ENCODE measurements at places on chromosomes 11 and 22.
A peak's percentile ranks its signal among the peaks of the same experiment; 100 is the strongest.

- no peak for DNase-seq
Measured at GRCh38 chr22:27752771-27753170, 48.8 kb downstream of the MN1 start.

- no peak for DNase-seq
Measured at GRCh38 chr22:37371491-37371890, 55.8 kb downstream of the ELFN2 start.

- no peak for DNase-seq
Measured at GRCh38 chr11:70358753-70359152, 39.6 kb upstream of the CTTN start.

- DNase-seq, result no peak
Measured at GRCh38 chr11:63858628-63859550, 20.0 kb downstream of the MARK2 start.

- no peak for DNase-seq
Measured at GRCh38 chr11:59284773-59285129, 72.0 kb upstream of the MPEG1 start.

- no peak for DNase-seq
Measured at GRCh38 chr11:91312541-91312940, 912.1 kb upstream of the FAT3 start.

DNA sequence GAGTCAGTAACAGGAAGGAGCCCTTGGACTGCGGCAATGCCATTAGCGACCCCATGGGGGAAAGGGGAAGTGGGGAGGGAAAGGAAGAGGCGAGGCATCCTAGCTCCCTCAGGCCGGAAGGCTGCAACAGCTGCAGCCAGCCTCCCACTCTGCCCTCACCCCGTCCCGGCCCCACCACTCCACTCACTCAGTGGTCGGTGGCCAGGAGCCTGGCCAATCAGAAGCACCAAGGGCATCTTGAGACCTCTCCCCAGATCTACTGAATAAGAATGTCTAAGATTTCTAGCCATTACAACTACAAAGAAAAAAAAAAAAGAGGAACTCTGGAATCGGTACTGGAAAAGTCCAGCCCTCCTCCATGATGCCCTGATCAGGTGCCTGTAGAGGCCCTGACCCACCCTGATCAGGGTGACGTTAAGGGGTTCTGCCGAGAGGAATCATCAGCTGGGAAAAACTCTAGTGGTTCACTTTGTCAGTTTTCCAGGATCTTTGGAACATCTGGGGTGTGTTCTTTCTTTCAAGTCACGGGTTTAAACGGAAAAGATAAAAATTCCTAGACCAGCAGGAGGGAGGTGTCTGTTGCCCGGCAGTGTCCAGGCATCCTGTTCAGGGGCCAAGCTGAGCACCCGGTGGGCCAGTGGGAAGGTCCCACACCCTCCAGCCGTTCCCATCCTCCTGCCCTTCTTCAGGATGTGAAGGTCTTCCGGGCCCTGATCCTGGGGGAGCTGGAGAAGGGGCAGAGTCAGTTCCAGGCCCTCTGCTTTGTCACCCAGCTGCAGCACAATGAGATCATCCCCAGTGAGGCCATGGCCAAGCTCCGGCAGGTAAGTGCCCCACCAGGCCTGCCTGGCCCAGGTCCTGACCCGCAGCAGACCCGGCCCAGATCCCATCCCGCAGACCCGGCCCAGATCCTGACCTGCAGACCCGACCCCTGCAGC, 14.4 kb downstream of the OAF start:
- no peak for DNase-seq

- peak; percentile 53 for DNase-seq
Measured at GRCh38 chr11:57778318-57779037, 16.9 kb downstream of the CTNND1 start.

- no peak for DNase-seq
Measured at GRCh38 chr11:64198511-64198910, 8.0 kb upstream of the FERMT3 start.

GRCh38 chr11:108620958-108621772, 27.6 kb upstream of the EXPH5 start:
- no peak for DNase-seq

- peak; percentile 41 for DNase-seq
Measured at GRCh38 chr11:17479284-17480214, 2.9 kb upstream of the ABCC8 start.

DNA sequence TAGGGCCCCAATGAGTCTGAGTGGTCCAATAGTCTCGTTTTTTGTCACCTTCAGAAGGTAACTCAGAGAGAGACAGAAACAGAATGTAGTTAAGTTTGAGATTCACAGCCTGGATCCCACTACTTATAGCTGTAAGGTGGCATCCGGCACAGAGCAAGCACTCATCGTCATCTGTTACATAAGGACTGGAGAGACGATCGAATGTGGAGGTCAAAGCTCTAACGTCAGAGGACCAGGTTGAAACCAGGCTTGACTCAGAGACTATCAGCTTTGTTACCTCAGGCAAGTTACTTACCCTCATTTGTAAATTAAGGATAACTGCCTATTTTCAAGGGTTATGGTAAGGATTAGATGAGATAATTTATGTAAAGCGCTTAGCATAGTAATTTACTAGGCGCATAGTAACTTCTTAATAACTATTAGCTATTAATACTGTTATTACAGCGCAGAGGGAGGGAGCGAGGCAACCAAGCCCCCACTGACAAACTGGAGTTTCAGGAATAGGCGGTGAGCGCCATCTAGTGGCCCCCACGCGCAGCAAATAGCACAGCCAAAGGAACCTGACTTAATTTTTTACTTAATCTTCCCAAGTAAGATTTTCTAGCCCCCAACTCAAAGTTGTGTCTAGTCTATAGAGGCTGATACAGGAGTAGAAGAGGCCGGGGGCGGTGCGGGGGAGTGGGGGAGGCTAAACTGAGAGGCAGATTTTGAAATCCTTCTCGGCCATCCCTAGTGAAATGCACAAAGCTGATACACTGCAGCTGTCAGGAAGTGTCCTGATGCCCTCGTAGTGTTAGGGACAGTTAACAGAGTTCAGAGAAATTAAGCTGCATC, 29.0 kb upstream of the API5 start:
- peak; percentile 30 for DNase-seq

DNA sequence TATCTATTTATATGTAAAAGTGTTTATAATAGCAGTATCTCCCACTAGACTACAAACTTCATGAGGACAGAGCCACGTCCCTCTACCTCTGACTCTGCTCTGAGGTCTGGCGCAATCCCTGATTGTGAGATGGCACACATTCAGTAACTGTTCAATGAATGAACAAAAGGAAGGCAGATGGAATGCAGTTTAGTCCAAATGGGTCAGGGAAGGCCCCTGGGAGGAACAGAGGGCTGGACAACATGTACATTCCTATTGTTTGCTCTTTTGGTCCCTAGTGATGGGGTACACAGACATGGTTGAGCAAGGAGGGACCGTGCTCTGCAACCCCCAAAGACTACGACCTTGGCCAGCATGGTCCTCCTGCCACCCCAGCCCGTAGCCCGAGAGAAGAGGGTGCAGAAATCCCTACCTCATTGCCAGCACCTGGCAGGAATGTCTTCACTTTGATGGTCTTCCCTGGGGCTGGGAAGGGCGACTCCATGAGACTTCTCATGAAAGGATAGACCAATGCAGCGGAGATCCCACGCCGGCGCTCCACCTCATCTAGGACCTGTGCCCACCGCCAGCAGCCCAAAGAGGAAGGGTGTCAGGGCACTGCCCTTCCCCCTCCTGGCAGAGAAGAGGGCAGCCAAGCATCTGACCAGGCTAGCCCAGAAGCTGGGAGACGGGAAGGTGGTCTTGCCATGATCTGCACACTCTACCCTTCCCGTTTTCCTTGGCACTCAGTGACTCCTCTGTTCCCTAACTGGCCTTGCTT, 24.3 kb downstream of the RPL27A start:
- DNase-seq, result no peak

- DNase-seq, result no peak
Measured at GRCh38 chr22:19713245-19713644, 1.1 kb upstream of the SEPTIN5 start.

DNA sequence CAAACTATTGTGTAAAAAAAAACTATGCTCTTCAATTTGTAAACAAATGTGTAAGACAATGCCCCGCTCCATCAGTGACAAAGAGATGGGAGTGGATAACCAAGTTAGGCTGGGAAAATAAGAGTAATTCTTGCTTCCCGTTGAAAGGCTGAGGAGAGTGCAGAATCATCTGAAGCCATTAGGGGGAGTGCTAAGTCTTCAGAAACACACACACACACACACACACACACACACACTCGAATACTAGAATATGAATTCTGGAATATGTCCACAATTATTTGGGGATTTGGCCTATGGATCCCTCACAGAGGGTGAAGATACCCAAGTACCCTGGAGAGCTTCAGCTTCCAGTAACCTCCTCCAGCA, 27.8 kb upstream of the ROBO3 start:
- peak; percentile 65 for DNase-seq

DNA sequence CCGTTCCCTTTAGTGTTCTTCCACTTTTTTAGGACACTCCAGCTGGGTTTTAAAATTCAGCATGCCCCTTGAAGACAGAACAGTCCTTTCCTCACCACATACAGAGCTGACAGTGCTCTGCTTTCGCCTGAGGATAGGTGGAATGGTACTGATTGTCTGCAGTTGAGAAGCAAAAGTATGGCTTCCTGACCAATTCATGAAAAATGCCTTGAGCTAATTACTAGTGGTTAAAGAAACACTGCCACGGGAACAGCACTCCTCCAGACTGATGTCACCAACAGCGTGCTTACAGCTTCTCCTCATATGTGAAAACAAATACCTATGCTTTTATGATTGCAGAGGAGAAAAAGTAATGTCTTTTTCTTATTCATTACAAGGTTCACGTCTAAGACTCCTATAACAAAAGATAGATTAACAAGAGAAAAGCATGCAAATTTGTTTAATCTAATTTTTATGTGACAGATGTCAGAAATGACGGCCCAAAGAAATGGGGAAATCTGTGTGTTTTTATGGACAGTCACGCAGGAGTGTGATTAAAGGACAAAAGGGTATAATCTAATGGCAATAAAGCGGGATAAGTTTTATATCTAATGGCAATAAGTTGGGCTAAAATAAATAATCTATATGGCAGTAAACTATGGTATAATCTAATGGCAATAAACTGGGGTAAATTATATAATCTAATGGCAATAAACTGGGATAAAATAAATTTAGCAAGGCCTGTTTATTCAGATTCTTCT, 123.4 kb upstream of the ARHGAP42 start:
- DNase-seq, result no peak

DNA sequence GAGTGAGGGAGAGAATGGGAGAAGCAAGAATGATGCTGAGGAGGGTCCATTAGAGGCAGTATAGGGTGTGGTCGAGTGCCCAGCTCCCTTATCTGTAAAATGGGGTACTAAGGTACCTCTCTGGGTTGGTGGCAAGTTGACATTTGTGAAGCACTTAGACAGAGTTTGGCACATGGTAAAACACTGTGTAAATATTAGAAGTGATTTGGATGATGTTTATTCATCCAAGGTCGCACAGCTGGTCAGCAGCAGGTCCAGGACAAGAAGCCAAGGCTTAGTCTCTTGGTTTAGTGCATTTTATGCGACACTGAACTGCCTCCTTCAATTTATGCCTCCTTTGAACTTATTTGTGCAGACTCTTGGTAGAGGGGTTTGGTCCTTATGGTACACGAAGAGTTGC, 19.4 kb downstream of the KREMEN1 start:
- DNase-seq, result no peak

- no peak for DNase-seq
Measured at GRCh38 chr11:17506942-17507341, 30.3 kb upstream of the ABCC8 start.

- DNase-seq, result no peak
Measured at GRCh38 chr22:38129021-38129420, 18.5 kb upstream of the BAIAP2L2 start.

DNA sequence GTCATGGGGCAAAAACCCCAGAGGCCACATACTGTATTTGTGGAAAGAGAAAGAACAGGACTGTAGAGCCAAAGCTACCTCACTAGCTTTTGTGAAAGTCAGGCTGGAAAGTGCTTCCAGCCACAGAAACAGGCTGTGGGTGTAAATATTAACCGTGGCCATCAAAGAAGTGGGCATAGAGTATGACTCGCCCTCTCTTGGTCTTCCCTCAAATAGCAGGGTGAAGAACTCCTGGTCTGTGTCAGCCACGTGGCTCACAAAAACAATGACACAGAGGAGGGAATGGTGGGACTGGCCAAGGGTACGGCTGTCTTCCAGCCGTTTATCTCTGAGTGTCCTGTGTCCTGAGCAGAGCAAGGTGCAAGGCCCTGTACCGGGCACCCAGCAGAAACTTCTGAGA, 37.6 kb upstream of the UBASH3B start:
- DNase-seq, result no peak

- DNase-seq, result no peak
Measured at GRCh38 chr11:107702723-107703122, 9.1 kb downstream of the SLN start.

GRCh38 chr22:24030186-24030702, 19.1 kb downstream of the CABIN1 start:
- DNase-seq, result no peak

DNA sequence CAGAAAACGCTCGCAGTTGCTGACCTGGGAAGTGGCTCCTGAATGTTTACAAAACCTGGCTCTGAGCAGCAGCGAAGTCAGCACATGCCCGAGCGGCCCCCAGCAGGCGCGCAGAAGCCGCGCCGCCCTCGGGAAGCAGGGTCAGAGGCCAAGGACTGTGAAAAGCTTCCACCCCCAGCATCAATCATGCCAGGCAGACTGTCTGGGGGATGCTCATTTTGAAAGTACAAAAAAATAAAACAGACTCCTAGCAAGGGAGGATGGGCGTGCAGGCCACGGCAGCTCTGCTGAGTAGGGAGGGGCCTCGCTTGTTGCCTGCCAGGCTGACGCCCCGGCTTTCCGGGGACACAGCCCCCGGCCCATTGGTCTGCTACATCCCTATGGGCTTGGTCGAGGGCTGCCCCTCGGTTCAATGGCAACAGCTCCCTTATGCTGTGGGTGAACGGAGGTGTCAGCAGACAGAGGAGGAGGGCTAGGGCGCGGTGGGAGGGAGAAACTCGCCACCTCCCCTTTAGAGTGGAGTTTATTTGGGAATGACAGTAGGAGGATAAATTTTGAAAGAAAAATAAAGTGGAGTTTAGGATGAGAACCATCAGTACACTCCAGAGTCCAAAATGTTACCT, 37.7 kb upstream of the GNB1L start:
- no peak for DNase-seq

DNA sequence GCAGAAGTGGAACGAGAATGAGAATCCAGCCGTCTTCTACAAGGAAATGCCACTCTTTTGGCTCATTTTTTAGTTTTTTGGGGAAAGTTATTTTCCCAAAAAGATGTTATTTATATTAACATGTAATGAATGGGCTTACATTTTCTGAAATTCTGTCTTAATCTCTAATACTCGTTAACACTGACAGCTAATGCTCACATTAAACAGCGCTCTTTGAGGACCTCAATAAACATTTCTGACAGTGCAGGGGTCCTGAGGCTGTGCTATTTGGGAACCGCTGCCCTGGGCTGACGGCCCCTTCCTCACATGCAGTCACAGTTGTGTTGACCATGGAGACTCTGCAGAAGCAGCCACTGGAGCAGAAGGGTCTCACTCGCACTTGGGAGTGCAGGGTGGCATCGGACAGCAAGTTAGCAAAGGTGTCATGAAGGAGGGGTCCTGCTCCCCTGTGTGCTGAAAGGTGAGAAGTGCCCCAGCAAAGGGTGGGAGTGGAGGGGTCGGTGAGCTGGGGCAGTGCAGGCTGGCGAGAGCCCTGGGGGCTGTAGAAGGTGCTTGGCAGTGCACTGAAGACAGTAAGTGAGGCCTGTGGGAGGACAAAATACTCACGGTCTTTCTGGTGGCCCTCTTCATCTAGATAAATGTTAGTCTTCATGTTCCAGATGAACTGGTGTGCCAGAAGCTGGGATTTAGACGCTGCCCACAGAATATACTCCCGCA, 53.1 kb upstream of the SERPIND1 start:
- no peak for DNase-seq

- DNase-seq, result peak; percentile 60
Measured at GRCh38 chr11:66467034-66467659, 442 bp downstream of the PELI3 start.

All from frontal cortex (tissue), 4 donors.